Left lung (tissue), 14 donors: ENCODE measurements at places on chromosomes 1 and 21. TPM values are rescaled to one million over a fixed set of nuclear protein-coding genes. Genes with fewer than 3 reads are reported as not detected.

DNA sequence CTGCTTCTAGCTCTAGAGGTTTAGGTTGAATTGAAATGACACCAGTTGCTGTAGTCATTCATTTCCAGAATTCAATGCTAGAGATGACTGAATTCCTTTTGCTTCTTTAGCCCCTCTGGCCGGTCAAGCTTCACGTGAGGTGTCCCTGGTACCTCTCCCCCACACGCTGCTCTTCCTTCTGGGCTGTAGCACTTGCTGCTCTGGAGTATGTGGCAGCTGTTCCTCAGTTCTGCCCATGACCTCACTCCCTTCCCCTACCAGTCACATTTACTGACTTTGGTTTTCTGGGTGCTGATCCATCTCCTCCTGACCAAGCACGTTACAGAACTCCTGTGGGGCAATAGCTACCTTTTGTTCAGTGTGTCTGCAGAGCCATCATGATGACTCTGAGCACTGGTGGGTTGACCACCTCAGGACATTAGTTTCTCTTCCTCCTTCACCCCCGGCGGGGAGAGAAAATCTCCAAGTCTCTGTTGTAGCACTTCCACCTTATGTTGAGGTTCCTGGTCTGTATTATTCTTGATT is 128.1 kb downstream of the HHAT start:
- DNase-seq: no peak

DNA sequence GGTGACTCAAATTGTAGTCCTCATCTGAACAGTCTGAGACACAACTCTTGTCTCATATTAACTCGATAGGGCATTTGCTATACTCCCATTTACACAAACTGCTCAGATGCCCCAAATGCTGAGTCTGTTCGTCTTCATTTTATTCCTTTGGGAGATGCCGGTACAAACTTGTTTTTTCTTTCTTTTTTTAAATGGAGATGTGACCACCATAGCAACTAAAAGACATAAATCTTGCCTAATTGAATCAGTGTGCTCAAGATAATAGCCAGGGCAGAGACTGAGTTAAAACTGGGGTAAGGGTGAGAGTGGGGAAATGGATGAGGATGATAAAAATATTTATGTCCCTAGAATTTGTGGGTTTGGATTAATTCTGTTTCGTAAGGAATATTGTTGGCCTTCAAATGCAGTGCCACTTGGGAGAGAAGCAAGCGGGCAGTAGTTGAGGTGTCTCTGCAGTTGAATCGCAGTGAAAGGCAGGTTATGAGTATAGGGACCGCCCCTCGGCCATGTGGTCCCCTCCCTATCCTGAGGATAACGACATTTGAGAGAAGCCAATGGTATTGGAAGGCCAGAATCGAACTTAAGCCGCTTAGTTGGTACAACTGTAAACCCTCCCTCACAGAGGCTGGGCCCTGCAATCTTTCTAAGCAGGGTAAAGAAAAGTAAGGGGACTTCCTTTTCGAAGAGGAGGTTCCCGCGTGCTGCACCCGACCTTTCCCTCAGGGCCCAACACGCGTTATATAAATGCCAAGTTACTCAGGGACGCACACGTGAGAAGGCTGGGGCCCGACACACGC is 859 bp upstream of the LRRC8B start:
- DNase-seq: peak; percentile 10

DNA sequence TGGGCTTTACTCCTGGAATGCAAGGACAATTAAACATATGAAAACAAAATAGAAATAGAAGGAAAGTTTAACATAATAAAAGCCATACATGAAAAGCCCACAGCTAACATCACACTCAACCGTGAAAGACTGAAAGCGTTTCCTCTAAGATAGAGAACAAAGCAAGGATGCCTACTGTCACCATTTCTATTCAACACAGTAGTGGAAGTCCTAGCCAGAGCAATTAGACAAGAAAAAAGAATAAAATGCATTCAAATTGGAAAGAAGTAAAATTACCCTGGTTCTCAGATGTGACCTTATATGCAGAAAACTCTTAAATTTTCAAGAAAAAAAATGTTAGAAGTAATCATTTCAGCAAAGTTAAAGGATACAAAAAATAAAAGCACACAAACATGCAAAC is 34.0 kb downstream of the ZNF644 start:
- no peak for DNase-seq

DNA sequence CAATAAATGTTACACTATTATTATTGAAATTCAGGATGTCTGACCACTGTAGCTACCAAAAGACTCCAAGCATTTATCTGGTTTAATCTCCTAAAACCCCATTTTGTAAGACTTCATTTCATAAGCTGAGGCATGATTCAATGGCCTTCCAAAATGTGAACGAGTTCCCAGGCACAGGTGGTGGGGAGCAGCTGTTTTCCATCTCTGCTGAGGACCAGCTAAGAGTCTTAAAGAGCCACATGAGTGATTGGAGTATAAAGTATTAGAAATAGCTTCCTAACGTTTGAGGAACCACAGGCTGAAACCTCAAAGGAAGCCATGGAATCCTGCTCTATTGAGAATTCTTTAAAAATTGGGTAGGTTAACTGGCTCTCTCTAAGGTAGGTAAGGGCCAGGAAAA is 44.9 kb downstream of the SEC16B start:
- no peak for DNase-seq

The TYW3 gene
- polyA plus RNA-seq: 35.6 TPM

The CD48 gene
- polyA plus RNA-seq: 7.3 TPM
